ENCODE measurements at places on chromosomes 3 and 15.

- DNase-seq: no peak
Measured at GRCh38 chr3:99929745-99930139, 112.1 kb downstream of the CMSS1 start.

- no peak for DNase-seq
Measured at GRCh38 chr15:94535298-94536048, 304.1 kb downstream of the MCTP2 start.

DNA sequence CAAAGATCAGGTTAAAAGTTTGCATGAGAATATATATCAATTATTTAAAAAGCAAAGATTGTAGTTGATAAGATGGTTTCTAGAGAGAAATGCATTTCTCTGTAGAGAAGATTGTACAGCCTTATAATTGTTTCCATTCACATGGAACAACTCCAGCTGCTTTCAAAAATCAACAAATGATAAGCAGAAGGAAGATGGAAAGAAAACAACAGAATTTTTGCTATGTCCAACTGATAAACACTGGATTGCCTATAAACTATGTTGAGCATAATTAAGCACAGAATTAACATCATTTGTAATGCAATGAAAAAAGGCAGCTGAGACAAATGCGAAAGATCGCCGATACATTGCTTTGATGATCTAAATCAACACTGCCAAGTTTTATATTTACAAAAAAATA lies 89.0 kb downstream of the C3orf85 start:
- no peak for DNase-seq

GRCh38 chr3:170360916-170361315 lies 3.4 kb downstream of the SKIL start:
- DNase-seq: no peak

DNA sequence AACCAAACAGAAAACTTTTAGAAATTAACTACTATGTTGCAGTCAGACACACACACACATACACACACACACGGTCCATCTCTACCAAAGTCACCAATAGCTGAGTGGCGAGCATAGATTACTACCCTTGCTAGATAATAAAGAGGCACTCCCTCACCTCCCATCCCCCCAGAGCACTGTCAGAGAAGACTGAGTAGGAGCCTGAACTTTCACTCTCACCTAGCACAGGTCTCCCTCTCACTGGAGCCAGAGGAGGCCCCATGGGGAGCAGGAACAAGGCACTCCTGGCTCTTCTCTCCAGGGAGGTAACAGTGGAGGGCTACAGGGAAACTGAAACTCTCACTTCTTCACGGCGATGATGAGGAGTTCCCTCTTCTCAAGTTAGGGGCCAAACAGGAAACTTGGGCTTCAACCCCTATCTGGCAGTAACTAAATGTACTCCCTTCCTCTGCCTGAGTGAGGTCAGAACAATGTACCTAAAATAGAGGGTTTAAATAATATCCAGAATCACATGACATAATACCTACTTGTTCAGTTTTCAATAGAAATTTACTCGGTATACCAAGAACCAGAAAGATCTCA lies 975.3 kb upstream of the GBE1 start:
- DNase-seq: no peak

DNA sequence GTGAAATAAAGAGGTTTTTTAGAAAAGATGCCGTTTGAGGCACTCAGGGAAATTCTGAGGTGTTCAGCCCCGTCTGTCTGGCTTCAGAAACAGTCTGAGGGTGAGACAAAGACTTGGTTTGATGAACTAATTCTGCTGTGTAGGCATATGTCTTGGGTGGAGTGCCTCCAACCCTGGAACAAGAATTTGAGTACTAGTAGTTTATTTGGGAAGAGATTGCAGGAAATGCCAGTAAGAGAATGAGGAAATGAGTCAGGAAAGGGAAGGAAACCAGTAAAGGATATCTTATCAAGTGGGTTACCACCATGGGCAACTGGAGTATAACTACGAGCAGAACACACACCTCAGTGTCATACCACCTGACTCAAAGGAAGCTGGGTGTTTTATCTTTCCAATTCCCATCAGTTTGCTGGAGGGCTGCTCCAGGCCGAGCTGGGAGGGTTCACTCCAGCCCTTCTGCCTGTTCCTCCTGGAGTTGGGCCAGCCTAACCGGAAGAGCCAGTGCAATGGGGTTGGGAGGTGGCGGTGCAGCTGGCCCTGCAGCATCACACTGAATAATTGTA lies 75.3 kb downstream of the TGFBR2 start:
- DNase-seq: peak; percentile 13

GRCh38 chr3:169818316-169818715 lies 5.6 kb upstream of the LRRC34 start:
- no peak for DNase-seq

- no peak for DNase-seq
Measured at GRCh38 chr3:71751602-71752001, 2.1 kb upstream of the GPR27 start.

All from caudate nucleus (tissue), 63 donors.